ENCODE measurements at places on chromosomes 16 and 17. TPM values are rescaled to one million over a fixed set of nuclear protein-coding genes. Genes with fewer than 3 reads are reported as not detected.

- DNase-seq, result no peak
These were observed 20.1 kb upstream of the ADCY9 start for GRCh38 chr16:4136229-4136813.

DNA sequence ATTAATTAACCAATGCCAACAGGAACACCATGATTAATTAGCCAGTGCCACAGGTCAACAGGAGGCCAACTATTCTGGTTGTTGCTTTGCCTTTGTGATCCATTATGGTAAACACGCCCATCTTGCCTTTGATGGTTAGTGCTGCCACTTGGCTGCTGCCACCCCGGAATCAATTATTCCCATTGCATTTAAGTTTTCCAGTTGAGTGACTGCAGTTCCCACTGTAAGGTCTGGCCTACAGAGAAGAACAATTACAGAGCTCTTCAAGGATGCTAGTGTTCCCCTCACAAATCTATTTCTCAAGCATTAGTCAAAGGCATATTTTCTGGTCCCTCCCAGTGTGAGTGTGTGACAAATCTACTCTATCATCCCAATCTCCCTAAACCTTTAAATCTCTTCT is 7.1 kb upstream of the CLEC19A start:
- no peak for DNase-seq

DNA sequence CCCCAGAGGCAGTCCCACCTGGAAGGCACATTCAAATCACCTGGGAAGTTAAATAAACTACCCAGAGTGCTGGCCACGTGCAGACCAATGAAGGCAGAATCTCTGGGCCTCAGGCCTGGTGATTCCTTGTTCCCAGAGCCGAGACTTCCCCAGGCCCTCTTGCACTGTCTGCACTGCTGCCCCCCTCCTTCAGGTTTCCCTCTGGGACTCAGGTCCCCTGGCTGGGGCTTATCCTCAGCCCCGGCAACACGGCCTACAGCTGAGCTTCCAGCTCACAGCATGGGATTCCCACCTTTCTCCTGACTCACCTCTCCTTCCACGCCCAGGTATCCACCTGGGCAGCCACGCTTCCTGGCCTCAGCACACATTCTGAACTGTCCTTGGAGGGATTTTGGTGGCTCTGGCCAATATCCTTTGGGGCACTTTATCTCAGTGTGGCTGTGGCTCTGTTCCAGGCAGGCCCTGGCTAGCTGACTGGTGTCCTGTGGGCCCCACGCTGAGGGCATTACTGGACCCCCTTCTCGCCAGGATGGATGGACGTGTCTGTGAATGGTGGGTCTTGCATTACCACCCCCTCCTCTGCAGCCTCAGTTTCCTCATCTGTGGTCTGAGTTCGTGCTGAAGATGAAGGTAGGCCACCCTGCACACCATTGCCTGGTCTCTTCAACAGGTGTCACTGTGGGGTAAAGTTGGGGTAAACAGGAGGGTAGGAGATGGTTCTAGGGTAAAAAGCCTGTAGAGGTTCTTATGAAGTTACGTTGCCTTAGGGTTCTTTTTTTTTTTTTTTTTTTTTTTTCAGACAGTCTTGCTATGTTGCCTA is 165.7 kb downstream of the IRF8 start:
- DNase-seq, result no peak

- no peak for DNase-seq
These were observed 2.0 kb downstream of the RBBP6 start for GRCh38 chr16:24541233-24541933.

Gene KRTAP2-2
- total RNA-seq, result not detected

Gene ADAM11
- total RNA-seq, result 0.53 TPM

GRCh38 chr17:50396261-50397110 is 837 bp downstream of the LRRC59 start:
- DNase-seq, result no peak

DNA sequence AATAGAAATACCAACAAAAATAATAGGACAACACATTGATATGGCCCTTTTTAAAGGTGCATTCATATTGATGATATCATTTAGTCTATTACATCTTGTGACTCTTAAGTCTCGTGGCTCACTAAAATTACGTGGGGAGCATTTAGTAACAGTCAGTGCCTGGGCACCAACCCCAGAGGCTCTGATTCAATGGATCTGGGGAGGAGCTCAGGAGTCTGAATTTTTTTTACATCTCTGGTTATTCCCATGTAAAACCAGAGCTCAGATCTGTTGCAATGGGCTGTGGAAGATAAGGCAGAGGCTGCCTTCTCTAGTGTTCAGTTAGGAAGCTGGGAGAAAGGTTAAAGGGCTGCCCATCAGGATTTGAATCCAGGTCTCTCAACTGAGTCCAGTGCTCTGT is 549.9 kb upstream of the CDH5 start:
- DNase-seq, result no peak
